ENCODE measurements at places on chromosomes 16 and 17.

- peak; percentile 80 for DNase-seq
Observed at GRCh38 chr16:47371271-47372014, 89.4 kb downstream of the ITFG1 start.

- DNase-seq: no peak
Observed at GRCh38 chr16:30976486-30976885, 8.5 kb upstream of the HSD3B7 start.

- no peak for DNase-seq
Observed at GRCh38 chr17:61981323-61981722, 53.5 kb upstream of the INTS2 start.

- peak; percentile 50 for DNase-seq
Observed at GRCh38 chr17:59620518-59621259, 994 bp downstream of the CLTC start.

DNA sequence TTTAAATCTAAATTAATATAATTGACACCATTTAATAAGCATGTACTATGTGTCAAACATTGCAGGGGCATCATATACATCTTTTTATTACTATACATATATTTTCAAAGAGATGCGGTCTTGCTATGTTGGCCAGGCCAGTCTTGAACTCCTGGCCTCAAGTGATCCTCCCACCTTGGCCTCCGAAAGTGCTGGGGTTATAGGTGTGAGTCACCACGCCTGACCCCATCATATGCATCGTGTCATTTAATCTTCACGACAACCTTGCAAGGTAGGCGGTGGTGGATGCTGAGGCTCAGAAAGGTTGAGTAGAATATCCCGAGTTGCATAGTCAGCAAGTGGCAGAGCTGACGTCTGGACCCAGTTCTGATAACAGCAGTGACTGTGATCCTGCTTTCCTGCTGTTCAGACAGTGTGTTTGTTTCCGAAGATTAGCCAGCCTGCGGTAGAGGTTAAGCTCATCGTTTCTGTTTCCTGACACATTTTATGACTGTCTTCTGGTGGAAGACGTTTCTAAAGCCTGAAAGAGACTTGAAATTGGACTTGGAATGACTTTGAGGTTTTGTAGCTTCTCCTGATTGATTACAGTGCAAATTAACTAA, 316.6 kb downstream of the SNX29 start:
- DNase-seq: no peak

- no peak for DNase-seq
Observed at GRCh38 chr16:77759821-77760220, 28.5 kb upstream of the VAT1L start.

DNA sequence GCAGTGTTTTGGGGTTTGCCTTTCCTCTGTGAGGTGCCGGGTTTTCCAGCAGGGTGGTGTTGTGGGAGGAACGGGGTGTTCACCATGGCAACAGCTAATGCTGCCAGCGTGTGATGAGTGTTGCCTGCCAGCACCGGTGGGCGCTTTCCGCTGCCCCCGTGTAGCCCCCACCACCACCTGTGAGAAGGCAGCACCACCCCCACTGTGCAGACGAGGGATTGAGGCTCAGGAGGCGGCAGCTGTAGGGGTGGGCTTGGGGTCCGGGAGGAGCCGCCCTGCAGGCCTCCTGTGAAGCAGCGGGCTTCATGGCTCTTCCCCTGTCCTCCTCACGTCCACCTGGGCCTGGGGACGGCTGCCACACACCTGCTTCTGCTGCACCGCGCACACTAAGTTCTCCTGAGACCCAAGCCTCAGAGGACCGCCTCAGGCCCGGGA, 5.2 kb downstream of the RAB40C start:
- no peak for DNase-seq

DNA sequence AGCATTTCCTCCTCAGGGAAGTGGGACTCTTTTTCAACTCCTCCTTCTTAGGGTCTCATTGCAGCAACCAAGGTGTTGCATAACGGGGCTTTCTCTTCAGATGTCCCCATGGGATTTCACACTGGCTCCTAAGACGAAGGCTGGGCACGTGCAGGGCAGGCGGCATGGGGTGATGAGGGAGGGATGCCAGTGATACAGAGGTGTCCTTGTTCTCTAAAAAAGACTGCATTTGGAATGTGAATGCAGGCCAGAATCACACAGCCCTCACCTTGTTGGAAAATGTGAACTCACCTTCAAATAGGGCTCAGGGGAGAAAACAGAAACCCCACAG, 105.6 kb downstream of the XYLT1 start:
- no peak for DNase-seq

- no peak for DNase-seq
Observed at GRCh38 chr16:89039756-89040155, 53.9 kb upstream of the ACSF3 start.

- DNase-seq: no peak
Observed at GRCh38 chr16:51936846-51937245, 610.1 kb downstream of the TOX3 start.

Data from kidney tubule cell (primary cell).